ENCODE measurements at places on chromosomes 12 and 14. TPM values are rescaled to one million over a fixed set of nuclear protein-coding genes. Genes with fewer than 3 reads are reported as not detected.
A peak's percentile ranks its signal among the peaks of the same experiment; 100 is the strongest.

DNA sequence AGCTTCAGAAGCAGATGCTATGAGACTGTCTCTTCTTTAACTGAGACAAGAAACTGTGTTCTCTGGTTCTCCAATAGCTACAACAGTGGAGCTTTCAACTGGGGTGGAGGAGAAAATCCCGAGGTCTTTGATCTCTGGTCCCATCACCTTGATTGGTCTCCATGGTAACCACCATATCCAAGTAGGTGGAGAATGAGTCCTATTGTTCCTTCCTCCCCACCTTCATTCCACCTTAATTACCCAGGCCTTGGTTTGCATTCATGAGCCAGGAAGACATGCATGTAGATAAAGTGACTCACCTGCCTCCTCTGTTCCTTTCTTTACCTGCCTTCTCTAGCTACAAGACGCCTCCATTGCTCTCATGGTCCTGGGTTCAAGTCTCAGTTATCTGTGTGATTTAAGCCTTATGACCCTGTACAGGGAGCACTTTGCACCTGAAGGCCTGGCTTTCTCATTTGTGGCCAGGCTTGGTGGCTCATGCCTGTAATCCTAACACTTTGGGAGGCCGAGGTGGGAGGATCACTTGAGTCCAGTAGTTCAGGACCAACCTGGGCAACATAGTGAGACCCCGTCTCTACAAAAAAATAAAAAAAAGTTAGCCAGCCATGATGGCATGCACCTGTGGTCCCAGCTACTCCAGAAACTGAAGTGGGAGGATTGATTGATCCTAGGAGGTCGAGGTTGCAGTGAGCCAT lies 157.7 kb upstream of the TBX3 start:
- no peak for DNase-seq
- no peaks in the 10 kb centered on the region for H3K36me3 ChIP-seq
- H3K4me1 ChIP-seq = no peaks in the 10 kb centered on the region
- H3K27me3 ChIP-seq = no peaks in the 10 kb centered on the region
- H3K4me3 ChIP-seq = no peak overlapping the region

DNA sequence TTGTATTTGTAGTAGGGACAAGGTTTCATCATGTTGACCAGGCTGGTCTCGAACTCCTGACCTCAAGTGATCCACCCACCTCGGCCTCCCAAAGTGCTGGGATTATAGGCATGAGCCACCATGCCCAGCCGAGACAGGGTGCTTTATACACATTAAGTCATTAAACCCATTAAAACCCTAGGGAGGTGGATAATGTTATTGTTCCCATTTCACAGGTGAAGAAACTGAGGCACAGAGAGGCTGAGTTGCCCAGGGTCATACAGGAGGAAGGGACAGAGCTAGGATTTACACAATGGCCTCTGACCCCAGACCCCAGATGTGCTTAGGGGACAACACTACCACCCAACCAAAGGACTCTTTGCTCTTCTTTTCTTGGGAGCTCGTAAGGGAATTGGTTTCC lies 51.0 kb upstream of the RIN3 start:
- DNase-seq = no peak
- H3K4me3 ChIP-seq = no peak overlapping the region
- H3K4me1 ChIP-seq = no peaks in the 10 kb centered on the region
- H3K36me3 ChIP-seq = no peaks in the 10 kb centered on the region

GZMH gene
- not detected for total RNA-seq

- peaks cover 28% of the 10 kb centered on the region for H3K27me3 ChIP-seq
- no peaks in the 10 kb centered on the region for H3K36me3 ChIP-seq
- H3K4me3 ChIP-seq = no peak overlapping the region
- H3K27ac ChIP-seq = no peak overlapping the region
- H3K4me1 ChIP-seq = no peaks in the 10 kb centered on the region
These were observed 68.2 kb downstream of the PAH start for GRCh38 chr12:102848832-102849231.

GRCh38 chr14:70982200-70982599 lies 74.9 kb downstream of the PCNX1 start:
- peaks cover 38% of the 10 kb centered on the region for H3K4me1 ChIP-seq
- H3K27ac ChIP-seq = peak overlapping the region; percentile 24
- peaks cover 15% of the 10 kb centered on the region for H3K36me3 ChIP-seq
- H3K4me3 ChIP-seq = no peak overlapping the region

DCN gene
- 3.6 TPM for total RNA-seq

JPH4 gene
- not detected for total RNA-seq

GRCh38 chr12:32322354-32322753 lies 77.0 kb upstream of the FGD4 start:
- H3K36me3 ChIP-seq = no peaks in the 10 kb centered on the region
- no peaks in the 10 kb centered on the region for H3K4me1 ChIP-seq
- H3K27ac ChIP-seq = no peak overlapping the region
- no peak overlapping the region for H3K4me3 ChIP-seq
- no peaks in the 10 kb centered on the region for H3K27me3 ChIP-seq

DNA sequence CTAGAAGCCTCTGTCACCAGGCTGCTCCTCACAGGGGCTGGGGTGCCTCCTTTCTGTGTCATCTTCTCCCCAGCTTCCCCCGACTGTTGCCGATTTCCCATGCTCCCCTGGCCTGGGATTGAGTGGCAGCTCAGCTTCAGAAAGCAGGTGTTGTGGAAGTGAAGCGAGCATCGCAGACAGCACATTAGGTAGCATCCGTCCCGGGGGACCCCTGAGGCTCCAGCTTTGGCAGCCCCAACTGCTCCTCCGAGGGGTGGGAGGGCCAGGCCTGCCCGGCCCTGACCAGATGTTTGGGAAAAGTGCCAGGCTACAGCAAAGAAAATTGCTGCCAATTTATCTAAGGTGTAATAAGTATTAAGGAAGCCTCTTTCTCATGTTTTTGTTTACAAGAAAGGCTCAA lies 1045.6 kb downstream of the BCL11B start:
- H3K36me3 ChIP-seq = no peaks in the 10 kb centered on the region
- H3K4me3 ChIP-seq = no peak overlapping the region
- H3K4me1 ChIP-seq = no peaks in the 10 kb centered on the region
- no peaks in the 10 kb centered on the region for H3K27me3 ChIP-seq
- no peak overlapping the region for H3K27ac ChIP-seq

DNA sequence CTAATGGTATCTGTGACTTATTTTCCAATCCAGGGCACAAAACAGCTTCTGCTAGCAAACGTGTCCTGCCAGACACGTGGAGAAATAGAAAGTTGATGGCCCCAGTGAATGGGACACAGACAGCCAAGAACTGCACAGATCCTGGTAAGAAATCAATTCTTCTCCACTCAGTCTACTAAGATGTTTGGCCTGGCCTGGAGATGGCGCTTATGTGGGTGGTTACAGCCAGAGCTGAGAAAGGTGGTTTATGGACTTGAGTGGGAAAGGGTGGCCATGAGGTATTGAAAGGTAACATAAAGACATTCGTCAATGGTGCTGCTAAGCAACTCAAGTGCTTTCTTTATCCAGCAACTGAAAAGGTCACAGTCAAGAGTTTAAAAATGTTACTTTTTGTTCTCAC lies 2.9 kb downstream of the SLC24A4 start:
- no peak overlapping the region for H3K27ac ChIP-seq
- H3K27me3 ChIP-seq = peaks cover 61% of the 10 kb centered on the region
- H3K4me1 ChIP-seq = no peaks in the 10 kb centered on the region
- no peak for DNase-seq
- H3K4me3 ChIP-seq = no peak overlapping the region

DNA sequence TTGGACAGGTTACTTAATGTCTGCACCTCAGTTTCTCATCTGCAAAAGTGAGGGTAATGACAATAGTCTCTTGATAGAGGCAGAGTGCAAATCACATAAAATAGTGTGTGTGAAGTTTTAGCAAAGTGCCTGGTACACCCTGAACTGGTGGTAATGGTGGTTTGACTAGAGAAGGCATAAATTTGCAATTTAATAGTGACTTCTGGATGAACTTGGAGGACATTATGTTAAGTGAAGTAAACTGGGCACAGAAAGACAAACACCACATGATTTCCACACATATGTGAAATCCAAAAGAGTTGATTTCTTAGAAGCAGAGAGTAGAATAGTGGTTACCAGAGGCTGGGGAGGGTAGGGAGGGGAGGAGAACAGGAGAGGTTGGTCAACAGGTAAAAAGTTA lies 54.8 kb upstream of the FUT8 start:
- no peaks in the 10 kb centered on the region for H3K27me3 ChIP-seq
- no peak for DNase-seq
- no peak overlapping the region for H3K27ac ChIP-seq
- H3K4me1 ChIP-seq = no peaks in the 10 kb centered on the region

- peaks cover 13% of the 10 kb centered on the region for H3K4me1 ChIP-seq
- peak overlapping the region; percentile 45 for H3K27ac ChIP-seq
- H3K36me3 ChIP-seq = no peaks in the 10 kb centered on the region
- no peak overlapping the region for H3K4me3 ChIP-seq
- peak; percentile 89 for DNase-seq
These were observed 77.6 kb upstream of the DACT1 start for GRCh38 chr14:58560208-58560607.

Data from A673 (cell line).